ENCODE measurements at places on chromosomes 6 and 20.

- DNase-seq = no peak
These were observed 33.5 kb downstream of the ERMARD start for GRCh38 chr6:169784821-169785340.

DNA sequence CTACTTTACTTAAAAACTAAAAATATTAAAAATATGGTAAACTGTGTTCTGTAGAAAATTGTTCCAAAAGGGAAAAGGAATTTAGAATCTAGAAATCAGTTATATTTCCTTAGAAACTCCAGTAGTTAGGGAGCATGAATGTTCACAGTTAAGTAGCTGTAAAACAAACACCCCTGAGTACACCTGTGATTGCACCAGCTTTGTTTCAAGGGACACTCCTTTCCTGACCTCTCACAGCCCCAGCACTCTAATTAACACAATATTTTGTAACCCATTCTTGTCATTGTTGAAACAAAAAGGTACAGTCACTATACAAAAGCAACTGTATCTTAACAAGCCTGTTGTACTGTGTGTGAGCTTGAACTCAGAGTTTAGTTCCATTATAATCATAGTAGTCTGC, 72.3 kb downstream of the NCOA7 start:
- no peak for DNase-seq

DNA sequence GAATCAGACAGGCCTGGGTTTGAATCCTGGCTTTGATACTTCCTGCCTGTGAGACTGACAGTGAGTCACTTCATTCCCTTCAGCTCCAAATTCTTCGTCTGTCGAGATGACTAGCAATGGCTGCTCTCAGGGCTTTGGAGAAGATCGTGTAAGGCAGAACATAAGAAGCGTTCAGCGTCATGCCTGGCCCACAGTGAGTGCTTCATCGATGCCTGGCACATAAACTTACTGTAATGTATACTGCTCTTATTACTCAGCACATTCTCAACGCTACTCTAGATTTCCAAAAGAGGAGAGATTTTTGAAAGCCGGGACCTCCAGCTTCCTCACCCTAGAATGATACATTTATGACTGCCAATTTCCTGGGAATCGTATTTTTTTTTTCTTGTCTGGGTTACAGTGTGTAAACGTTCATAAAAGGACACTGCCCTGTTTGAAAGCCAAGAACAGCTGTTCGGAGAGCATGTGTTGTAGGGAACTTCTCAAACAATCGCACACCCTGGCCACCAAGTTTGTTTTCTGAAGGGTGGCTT, 16.2 kb upstream of the BCAS1 start:
- no peak for DNase-seq

GRCh38 chr20:3686867-3687321, 5.1 kb upstream of the ADAM33 start:
- DNase-seq = no peak

DNA sequence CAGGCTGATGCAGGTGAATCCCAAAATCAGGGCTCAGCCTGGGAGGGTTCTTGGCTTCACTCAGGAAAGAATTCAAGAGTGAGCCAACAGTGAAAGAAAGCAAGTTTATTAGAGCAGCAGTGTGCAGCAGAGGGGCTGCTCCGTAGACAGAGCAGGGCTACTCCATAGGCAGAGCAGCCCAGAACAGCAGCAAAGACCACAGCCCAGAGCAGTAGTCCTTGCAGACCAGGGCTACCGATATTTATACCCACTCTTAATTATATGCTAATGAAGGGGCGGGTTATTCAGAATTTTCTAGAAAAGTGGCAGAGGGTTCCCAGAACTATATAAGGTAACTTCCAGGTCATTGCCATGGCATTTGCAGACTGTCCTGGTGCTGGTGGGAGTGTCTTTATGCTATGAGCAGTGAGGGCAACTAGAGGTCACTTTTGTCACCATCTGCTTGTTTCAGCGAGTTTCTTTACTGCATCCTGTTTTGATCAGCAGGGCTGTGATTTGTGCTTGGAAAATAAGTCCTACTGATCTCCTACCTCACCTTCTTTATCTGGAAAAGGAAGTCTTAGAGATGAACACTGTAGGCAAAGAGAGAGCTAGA, 39.8 kb upstream of the PTPN1 start:
- no peak for DNase-seq
